ENCODE measurements at places on chromosomes 16 and 17.

DNA sequence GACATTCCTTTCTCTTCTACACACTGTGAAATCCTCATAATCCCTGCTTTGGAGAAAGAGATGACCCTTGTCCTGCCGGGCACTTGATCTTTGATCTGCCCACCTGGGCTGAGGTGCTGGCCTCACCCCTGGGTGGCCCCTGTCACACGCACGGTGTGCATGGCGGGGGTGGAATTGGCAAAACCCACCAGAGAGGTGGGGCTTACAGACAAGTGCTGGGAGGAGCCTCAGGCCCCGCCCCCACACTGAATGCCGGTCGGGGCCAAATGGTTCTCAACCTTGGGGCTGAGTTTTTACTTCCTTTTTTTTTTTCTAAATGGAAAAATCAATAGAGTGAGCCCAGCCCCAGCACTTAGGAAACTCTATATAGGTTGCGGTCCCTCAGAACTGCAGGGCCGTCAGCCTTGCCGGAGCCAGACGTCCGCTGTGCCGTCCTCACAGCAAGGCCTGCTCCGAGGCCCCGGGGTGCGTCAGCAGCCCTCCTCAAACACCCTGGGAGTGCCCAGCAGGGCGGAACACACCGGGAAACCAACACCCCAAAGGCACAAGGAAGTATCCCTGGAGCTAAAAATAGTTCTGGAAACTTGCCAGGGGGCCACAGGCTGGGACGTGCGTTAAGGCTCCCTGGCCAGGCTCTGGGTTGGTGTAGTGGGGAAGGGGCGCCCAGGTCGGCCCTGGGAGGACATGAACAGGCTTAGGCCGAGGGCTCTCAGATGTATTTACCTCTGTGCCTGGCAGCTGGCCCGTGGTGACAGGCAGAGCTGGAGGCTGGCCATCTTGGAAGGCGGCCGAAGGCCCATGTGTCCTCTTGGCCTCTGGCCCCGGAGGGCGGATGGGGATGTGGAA is 11.0 kb downstream of the GPRC5C start:
- no peak overlapping the region for H3K4me3 ChIP-seq
- no peaks in the 10 kb centered on the region for H3K4me1 ChIP-seq
- H3K36me3 ChIP-seq, result no peaks in the 10 kb centered on the region
- H3K27me3 ChIP-seq, result no peaks in the 10 kb centered on the region
- H3K27ac ChIP-seq, result no peak overlapping the region

DNA sequence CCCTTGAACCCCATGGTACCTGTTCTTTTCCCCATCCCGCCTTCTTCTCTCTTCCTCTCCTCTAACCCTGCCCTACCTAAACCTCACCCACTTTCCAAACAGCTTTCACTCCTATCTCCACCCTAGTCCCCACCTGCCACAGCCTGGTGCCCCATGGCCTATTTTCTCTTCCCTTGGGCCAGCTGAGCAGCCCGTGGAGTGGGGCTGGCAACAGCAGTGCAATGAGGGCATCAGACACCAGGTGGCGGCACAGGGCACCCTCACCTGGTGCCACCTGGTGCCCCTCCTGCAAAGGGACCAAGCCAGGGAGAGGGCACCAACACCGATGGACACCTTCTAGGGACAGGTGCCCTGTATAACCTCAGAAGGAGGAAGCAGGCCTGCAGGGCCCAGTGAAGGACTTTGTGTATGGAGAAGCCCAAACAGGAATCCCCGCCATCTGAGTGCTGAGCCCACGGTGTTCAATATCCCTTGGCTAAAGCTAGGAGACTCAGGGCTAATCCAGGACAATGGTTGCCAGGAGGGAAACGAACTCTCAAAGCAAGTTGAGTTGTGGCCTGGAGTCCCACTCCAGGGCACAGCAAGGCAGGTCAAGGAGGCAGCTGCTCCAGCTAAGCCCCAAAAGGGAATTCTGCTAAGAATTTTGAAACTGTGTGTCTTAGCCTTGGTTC is 4.0 kb upstream of the ABCC3 start:
- no peak overlapping the region for H3K4me3 ChIP-seq
- peaks cover 31% of the 10 kb centered on the region for H3K27me3 ChIP-seq
- no peaks in the 10 kb centered on the region for H3K4me1 ChIP-seq
- no peaks in the 10 kb centered on the region for H3K36me3 ChIP-seq
- peak; percentile 39 for DNase-seq

DNA sequence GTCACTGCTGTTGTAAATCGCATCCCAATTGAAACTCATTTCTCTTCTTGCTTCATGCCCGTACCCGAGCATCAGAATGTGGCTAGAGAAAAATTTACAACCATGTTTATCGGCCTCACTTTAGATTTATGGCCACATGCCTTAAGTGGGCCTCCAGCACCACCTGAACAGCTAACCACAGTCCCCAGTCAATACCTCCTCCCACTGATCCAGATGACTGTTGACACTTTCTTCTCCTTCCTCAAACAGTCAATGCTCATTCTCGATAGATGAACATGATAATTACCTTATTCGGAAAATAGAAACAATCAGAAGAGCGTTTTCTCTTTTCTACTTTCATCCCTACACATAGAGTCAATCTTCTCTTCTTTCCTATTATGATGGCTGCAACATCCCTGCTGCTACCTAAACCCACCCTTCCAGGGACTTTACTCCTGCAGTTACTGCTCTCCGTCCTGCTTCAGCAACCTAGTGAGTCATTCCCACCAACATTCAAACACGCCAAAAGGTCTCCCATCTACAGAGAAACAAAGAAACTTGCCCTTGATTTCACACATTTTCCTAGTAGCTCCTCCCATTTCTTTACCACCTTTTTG is 416.3 kb upstream of the MAF start:
- no peak overlapping the region for H3K27ac ChIP-seq
- H3K27me3 ChIP-seq, result no peaks in the 10 kb centered on the region
- H3K4me1 ChIP-seq, result no peaks in the 10 kb centered on the region

GRCh38 chr17:65541453-65541852 is 20.0 kb downstream of the AXIN2 start:
- no peak overlapping the region for H3K4me3 ChIP-seq
- H3K27me3 ChIP-seq, result no peaks in the 10 kb centered on the region
- no peak for DNase-seq

DNA sequence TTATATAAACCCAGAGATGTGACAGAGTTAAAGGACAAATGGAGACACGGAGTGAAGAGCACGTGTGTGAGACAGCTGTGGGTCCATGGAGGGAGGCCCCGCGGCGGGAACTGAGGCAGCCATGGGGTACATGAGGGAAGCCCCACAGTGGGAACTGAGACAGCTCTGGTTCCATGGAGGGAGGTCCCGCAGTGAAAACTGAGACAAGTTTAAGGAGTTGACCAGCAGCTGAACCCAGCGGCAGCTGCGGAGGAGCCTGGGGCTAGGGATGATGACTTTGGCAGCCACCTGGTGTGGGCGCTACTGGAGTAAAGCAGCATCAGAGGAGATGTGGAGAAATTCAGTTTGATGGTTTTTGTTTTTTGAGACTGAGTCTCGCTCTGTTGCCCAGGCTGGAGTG is 185.1 kb downstream of the RPTOR start:
- H3K4me1 ChIP-seq, result peaks cover 19% of the 10 kb centered on the region
- no peaks in the 10 kb centered on the region for H3K27me3 ChIP-seq
- H3K4me3 ChIP-seq, result no peak overlapping the region
- H3K36me3 ChIP-seq, result peaks cover 31% of the 10 kb centered on the region
- no peak overlapping the region for H3K27ac ChIP-seq

GRCh38 chr17:45948881-45949624 is 50.0 kb upstream of the STH start:
- no peaks in the 10 kb centered on the region for H3K36me3 ChIP-seq
- DNase-seq, result peak; percentile 53
- no peak overlapping the region for H3K4me3 ChIP-seq

GRCh38 chr16:71746442-71747046 is 22.0 kb upstream of the PHLPP2 start:
- no peak overlapping the region for H3K27ac ChIP-seq
- no peaks in the 10 kb centered on the region for H3K27me3 ChIP-seq
- H3K36me3 ChIP-seq, result peaks cover 77% of the 10 kb centered on the region
- H3K4me1 ChIP-seq, result no peaks in the 10 kb centered on the region
- DNase-seq, result peak; percentile 16

DNA sequence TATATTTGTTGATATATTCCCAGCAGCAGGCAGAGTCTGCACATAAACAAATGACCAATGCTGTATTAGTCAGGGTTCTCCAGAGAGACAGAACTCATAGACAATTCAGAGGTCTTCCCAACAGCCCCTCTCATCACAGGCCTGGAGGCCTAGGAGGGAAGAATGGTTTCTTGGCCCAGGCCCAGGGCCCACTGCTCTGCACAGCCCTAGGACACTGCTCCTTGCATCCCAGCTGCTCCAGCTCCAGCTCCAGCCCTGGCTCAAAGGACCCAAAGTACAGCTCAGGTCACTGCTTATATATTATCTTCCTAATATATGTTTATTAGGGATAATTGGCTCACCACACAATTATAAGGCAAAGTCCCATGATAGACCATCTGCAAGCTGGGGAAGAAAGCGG is 749.9 kb downstream of the KCNJ2 start:
- no peaks in the 10 kb centered on the region for H3K27me3 ChIP-seq
- no peaks in the 10 kb centered on the region for H3K36me3 ChIP-seq
- H3K4me3 ChIP-seq, result no peak overlapping the region
- no peak overlapping the region for H3K27ac ChIP-seq
